ENCODE measurements at places on chromosomes 12 and 14.

DNA sequence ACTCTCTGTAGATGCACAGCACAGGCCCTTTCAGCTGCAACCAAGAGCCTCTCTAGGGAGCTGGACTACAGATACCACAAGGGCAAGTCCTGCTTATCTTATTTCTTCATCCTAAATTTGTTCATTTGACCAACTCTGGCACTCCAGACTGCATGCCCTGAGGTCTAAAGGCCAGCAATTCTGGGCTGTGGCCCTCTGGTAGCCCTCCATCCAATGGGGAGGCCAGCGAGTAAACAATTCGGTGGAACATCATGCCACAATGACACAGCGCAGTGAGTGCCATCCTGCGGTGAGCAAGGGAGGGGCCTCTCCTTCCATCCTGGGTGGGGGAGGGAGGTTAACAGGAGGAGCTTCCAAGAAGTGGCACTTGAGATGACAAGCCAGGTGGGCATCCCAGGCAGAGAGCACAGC is 652 bp upstream of the SELPLG start:
- H3K4me1 ChIP-seq: peaks cover 75% of the 10 kb centered on the region
- H3K27me3 ChIP-seq: no peaks in the 10 kb centered on the region
- H3K27ac ChIP-seq: peak overlapping the region; percentile 24
- H3K36me3 ChIP-seq: no peaks in the 10 kb centered on the region

GRCh38 chr14:104676694-104677511 is 12.5 kb upstream of the INF2 start:
- peak overlapping the region; percentile 97 for H3K27ac ChIP-seq
- H3K27me3 ChIP-seq: no peaks in the 10 kb centered on the region
- peaks cover 32% of the 10 kb centered on the region for H3K4me1 ChIP-seq

DNA sequence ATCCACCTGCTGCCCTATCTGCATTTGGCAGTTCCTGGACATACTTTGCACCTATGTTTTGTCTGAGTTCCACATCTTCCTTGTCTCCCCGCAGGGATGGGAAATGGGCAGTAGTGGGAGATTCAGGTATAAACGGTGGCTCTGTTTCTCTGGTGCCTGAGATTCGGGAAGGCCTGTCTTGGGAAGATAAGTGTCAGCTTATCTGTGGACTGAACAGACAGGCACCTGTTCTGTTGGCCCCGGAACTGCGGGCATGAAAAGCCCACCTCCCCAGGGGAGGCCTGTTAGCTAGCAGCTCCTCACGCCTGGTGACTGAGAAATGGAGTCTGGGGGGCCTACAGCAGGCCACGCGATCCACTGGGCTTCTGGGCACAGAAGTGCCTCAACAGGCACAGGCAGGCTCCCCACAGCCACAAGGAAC is 5.8 kb downstream of the PHB2 start:
- H3K4me3 ChIP-seq: no peak overlapping the region
- H3K27ac ChIP-seq: peak overlapping the region; percentile 81
- no peak for DNase-seq

GRCh38 chr14:90648421-90648820 is 167.8 kb downstream of the TTC7B start:
- no peak overlapping the region for H3K4me3 ChIP-seq
- no peak for DNase-seq
- H3K27me3 ChIP-seq: no peaks in the 10 kb centered on the region

GRCh38 chr12:32666018-32666417 is 13.1 kb upstream of the DNM1L start:
- no peak for DNase-seq
- no peaks in the 10 kb centered on the region for H3K36me3 ChIP-seq
- H3K4me3 ChIP-seq: peak overlapping the region; percentile 7
- no peaks in the 10 kb centered on the region for H3K27me3 ChIP-seq
- H3K27ac ChIP-seq: no peak overlapping the region

- H3K27me3 ChIP-seq: no peaks in the 10 kb centered on the region
- peaks cover 31% of the 10 kb centered on the region for H3K4me1 ChIP-seq
- H3K36me3 ChIP-seq: no peaks in the 10 kb centered on the region
- no peak overlapping the region for H3K27ac ChIP-seq
These were observed 41.7 kb upstream of the ITPR2 start for GRCh38 chr12:26874501-26875296.

GRCh38 chr14:66017927-66018326 is 468.2 kb upstream of the CCDC196 start:
- H3K27me3 ChIP-seq: no peaks in the 10 kb centered on the region
- no peaks in the 10 kb centered on the region for H3K4me1 ChIP-seq
- H3K27ac ChIP-seq: no peak overlapping the region
- no peak overlapping the region for H3K4me3 ChIP-seq
- DNase-seq: no peak

GRCh38 chr14:99177046-99177655 is 94.8 kb downstream of the BCL11B start:
- no peaks in the 10 kb centered on the region for H3K4me1 ChIP-seq
- H3K27ac ChIP-seq: no peak overlapping the region
- no peaks in the 10 kb centered on the region for H3K36me3 ChIP-seq
- H3K27me3 ChIP-seq: no peaks in the 10 kb centered on the region

DNA sequence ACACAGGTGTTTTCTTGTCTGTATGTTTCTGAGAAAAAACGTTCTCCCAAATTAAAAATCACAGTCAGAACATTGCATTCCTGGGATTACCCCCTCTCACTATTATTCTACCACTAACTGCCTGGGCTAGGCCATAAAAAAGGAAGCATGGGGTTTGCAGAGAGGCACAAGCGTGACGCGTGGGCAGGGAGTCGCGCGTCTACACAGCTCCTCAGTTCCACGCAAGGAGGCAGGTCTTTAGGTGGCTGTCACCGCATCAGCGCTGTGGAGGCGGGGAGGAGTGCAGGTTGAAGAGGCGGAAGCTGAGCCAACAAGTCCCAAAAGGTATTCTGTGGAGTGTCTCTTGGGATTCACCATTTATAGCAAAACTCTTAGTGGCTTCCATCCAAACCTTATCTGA is 109.9 kb downstream of the RIMBP2 start:
- no peak overlapping the region for H3K4me3 ChIP-seq
- no peaks in the 10 kb centered on the region for H3K27me3 ChIP-seq
- no peak overlapping the region for H3K27ac ChIP-seq
- no peak for DNase-seq
- H3K4me1 ChIP-seq: no peaks in the 10 kb centered on the region
- H3K36me3 ChIP-seq: no peaks in the 10 kb centered on the region

- H3K4me1 ChIP-seq: no peaks in the 10 kb centered on the region
- peak overlapping the region; percentile 12 for H3K27ac ChIP-seq
- no peaks in the 10 kb centered on the region for H3K36me3 ChIP-seq
- no peaks in the 10 kb centered on the region for H3K27me3 ChIP-seq
- H3K4me3 ChIP-seq: no peak overlapping the region
These were observed 7.4 kb downstream of the BBS10 start for GRCh38 chr12:76340680-76341435.
